ENCODE measurements at places on chromosomes 7 and 10.
A peak's percentile ranks its signal among the peaks of the same experiment; 100 is the strongest.

- no peak for DNase-seq
Observed at GRCh38 chr10:99425204-99425603, 5.2 kb downstream of the GOT1 start.

DNA sequence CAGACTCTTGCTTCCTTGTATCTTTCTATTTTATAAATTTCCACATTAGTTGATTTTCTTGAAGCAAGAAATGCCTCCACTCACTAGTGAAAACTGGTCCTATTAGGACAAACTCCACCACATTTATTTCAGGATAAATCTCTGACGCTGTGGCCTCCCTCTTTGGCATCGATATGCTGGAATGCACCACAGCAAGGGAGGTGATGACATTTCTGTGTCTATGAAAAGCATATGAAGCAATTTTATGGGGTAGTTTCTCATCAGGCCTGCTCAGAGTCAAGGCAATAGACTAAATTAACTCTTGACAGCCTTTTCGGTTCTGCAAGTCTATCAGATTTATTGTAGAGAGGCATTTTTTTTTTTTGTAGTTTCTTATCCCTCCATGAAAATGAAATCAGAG is 304.4 kb downstream of the ZEB1 start:
- peak; percentile 93 for DNase-seq

GRCh38 chr7:19146699-19147098 is 1.5 kb upstream of the FERD3L start:
- peak; percentile 51 for DNase-seq

GRCh38 chr7:44101966-44102845 is 1.9 kb upstream of the AEBP1 start:
- DNase-seq = peak; percentile 95

- no peak for DNase-seq
Observed at GRCh38 chr7:105423987-105424386, 35.3 kb upstream of the SRPK2 start.

GRCh38 chr7:131616487-131617200 is 60.2 kb upstream of the PODXL start:
- DNase-seq = no peak

DNA sequence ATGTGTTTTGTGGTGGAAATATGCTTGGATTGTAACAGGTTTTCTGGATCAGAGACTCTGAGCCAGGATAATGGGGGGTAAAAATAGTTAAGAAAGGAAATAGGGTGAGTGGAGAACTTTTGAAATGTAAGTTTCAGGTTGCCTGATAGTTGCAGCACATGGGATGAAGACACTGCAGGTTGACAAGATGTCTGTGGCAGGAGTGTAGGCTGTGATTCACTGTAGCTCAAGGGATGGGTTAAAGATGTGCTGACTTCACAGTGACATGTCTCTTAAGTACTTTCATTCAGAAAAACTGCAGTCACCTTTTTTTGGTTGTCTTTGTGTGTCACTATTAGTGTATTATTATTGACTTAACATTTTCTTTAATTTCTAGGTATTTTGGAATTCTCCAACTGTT is 63.5 kb upstream of the SLC39A12 start:
- DNase-seq = no peak

GRCh38 chr10:6591668-6592067 is 11.6 kb upstream of the PRKCQ start:
- no peak for DNase-seq

- no peak for DNase-seq
Observed at GRCh38 chr10:89853781-89854191, 152.4 kb downstream of the KIF20B start.

GRCh38 chr10:105148921-105149320 is 507.8 kb downstream of the SORCS3 start:
- no peak for DNase-seq

- DNase-seq = no peak
Observed at GRCh38 chr10:101007099-101007711, 7.6 kb downstream of the LZTS2 start.

GRCh38 chr7:141558544-141559183 is 7.5 kb downstream of the AGK start:
- peak; percentile 72 for DNase-seq

- no peak for DNase-seq
Observed at GRCh38 chr7:155298288-155298833, 683 bp downstream of the INSIG1 start.

GRCh38 chr7:112987171-112987570 is 99.5 kb downstream of the GPR85 start:
- DNase-seq = no peak

- DNase-seq = no peak
Observed at GRCh38 chr7:69889338-69889975, 291.2 kb downstream of the AUTS2 start.

- DNase-seq = no peak
Observed at GRCh38 chr10:1205450-1206030, 149.4 kb downstream of the WDR37 start.

GRCh38 chr7:157573244-157573643 is 236.4 kb downstream of the DNAJB6 start:
- no peak for DNase-seq

GRCh38 chr10:125599194-125599593 is 83.8 kb downstream of the TEX36 start:
- no peak for DNase-seq

GRCh38 chr10:36301139-36301538 is 659.0 kb upstream of the FZD8 start:
- DNase-seq = no peak

DNA sequence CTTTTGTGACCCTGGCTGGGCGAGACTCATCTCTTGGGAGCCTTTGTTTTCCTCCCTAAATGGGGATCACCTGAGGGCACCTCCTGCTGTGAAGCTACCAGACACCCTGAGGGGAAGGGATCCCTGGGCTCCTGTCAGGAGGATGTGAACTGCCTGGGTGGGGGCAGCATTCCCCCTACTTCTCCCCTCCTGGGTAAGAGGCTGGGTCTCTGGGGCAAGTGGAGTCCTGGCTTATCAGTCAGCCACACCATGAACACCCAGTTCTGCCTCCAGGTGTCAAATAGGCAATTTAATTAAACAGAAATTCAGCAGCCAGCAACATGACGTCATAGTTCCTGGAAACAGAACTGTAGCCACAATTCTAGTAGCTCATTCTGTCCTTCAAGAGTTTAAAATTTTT is 97.7 kb upstream of the RET start:
- no peak for DNase-seq

- DNase-seq = no peak
Observed at GRCh38 chr7:2046581-2047565, 185.9 kb downstream of the MAD1L1 start.

DNA sequence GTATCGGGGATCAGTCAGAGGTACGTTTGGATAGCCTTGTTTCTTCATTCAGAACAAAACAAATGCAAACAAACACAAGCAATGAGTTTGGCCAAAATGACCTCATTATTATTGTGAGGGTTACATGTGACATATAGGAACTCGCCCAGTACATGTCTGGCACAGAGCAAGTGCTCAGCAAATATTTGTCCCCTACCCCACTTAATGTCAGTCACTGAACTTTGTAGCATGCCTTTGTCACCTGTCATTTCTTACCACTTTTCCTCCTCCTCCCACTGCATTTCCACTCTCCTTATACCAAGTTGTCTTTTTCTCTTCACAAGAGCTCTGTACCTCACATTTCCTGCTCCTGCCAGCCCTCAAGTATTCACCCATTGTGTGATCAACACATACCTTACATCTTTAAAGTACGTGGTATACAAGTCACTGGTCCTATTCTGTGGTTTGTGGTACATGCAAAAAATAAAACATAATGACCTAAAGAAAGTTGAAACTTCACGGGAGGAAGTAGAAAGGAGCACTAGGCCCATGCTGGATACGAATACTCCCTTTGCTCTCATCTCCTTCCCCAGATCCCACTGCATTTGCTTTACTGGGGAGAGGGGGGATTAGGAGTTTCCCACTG is 236.0 kb downstream of the INHBA start:
- no peak for DNase-seq

DNA sequence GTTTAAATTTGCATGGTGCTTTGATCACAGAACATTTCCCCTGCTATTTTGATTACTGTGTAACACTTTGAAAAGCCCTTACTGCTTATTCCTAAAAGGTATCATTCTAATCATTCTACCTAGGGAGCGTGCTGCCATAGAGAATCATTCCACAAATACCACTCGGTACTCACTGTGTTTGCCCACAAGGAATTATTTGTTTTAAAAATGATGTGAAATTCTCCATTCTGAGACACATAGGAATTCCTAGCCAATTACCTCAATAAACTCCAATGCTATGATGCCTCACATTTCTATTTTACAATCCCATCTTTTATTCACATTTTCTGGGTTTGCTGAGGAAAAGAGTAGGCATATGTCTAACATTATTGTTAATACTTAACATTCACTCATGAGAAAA is 16.2 kb upstream of the TES start:
- DNase-seq = no peak

Data from fibroblast of mammary gland (primary cell).